ENCODE measurements at places on chromosomes 2 and 18. TPM values are rescaled to one million over a fixed set of nuclear protein-coding genes. Genes with fewer than 3 reads are reported as not detected.

- no peaks in the 10 kb centered on the region for H3K36me3 ChIP-seq
- no peak overlapping the region for H3K27ac ChIP-seq
- no peaks in the 10 kb centered on the region for H3K27me3 ChIP-seq
- H3K4me3 ChIP-seq, result no peak overlapping the region
These were observed 46.8 kb downstream of the SH3BP4 start for GRCh38 chr2:234998404-234999211.

- H3K36me3 ChIP-seq, result no peaks in the 10 kb centered on the region
- no peak overlapping the region for H3K27ac ChIP-seq
- no peak for DNase-seq
- no peaks in the 10 kb centered on the region for H3K4me1 ChIP-seq
- H3K4me3 ChIP-seq, result no peak overlapping the region
- no peaks in the 10 kb centered on the region for H3K27me3 ChIP-seq
These were observed 68.0 kb downstream of the FAM124B start for GRCh38 chr2:224333726-224334482.

MC5R gene
- not detected for total RNA-seq

CYS1 gene
- total RNA-seq, result 0.76 TPM

CHRND gene
- not detected for total RNA-seq
